ENCODE measurements at places on chromosomes 16 and 17.

DNA sequence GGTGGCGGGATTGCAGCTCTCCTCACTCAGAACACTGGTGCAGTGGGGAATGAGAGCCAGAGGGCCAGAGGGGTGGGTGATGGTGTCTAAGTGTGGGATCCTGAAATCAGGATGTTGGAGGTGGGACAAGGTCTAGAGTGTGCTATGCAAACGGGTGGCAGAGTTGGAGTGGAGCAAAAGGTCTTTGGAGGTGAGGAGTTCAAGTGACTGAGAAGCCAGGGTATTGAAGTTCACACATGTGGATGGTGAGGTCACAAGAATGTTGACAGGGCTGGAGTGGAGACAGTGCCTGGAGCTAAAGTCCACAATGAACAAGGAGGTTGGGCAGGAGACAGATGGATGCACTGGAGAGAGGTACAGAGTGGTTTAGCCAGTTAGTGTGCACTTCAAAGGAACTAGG lies 38.3 kb upstream of the MAP3K14 start:
- DNase-seq: no peak

- DNase-seq: no peak
Observed at GRCh38 chr16:65280845-65281512, 159.1 kb upstream of the CDH11 start.

DNA sequence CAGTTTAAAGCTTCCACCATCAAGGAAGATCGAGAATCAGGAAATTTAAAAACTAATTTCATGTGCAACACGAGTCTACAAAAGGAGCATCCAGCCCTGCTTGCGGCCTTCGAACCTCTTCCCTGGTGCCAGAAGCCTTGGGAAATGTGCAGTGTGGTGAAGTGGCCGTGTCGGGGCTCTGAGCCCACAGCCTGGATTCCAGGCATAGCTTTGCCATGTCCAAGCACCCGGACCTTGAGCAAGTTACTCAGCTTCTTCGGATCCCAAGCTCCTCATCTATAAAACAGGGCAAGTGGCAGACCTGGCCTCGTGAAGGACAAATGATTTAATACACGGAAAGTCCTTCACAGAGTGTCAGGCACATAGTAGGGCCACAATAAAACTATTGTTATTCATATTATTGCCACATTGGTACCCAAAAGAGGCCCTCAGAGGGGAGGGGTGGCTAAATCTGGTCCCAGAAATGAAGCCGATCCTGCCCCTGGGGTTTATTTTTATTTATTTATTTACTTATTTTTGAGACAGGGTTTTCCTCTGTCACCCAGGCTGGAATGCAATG lies 34.8 kb downstream of the COTL1 start:
- no peak for DNase-seq

- no peak for DNase-seq
Observed at GRCh38 chr17:45287526-45288500, 25.9 kb upstream of the SPATA32 start.

Data from stimulated activated CD8-positive, alpha-beta memory T cell treated with anti-CD3 and anti-CD28 coated beads, Interleukin-2, amount 100 ng/mL, for 48 hours (primary cell).